Progenitor cell of endocrine pancreas (in vitro differentiated cells): ENCODE measurements at places on chromosomes 13 and 19.
A peak's percentile ranks its signal among the peaks of the same experiment; 100 is the strongest.

DNA sequence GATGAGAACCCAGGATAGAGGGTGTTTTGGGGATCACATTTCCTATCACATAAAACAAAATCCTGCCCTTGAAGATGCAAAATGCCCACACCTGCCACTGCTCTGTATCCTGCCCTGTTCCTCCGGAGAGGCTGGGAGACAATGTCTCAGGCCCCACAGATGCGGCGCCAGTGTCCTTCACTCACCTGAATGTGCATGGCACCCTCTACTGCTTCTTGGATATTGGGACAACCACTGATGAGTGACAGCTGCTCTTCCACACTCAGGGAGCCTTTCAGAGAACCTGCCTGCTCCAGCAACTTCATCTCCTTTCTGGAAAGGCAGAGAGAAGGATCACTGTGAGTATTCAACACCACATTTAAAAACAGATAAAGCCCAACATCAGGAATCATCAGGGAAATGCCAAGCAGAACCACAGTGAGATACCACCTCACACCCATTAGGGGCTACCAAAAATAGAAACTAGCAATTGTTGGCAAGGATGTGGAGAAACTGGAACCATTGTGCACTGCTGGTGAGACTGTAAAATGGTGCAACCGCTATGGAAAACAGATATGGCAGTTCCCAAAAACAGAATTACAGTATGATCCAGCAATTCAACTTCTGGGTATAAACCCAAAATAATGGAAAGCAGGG is 36.4 kb downstream of the CRYL1 start:
- H3K27me3 ChIP-seq, result peaks cover 2% of the 10 kb centered on the region
- H3K36me3 ChIP-seq, result no peaks in the 10 kb centered on the region
- H3K27ac ChIP-seq, result no peak overlapping the region
- no peak overlapping the region for H3K4me3 ChIP-seq

- no peak for DNase-seq
- no peaks in the 10 kb centered on the region for H3K36me3 ChIP-seq
- no peaks in the 10 kb centered on the region for H3K4me1 ChIP-seq
- no peak overlapping the region for H3K4me3 ChIP-seq
- no peaks in the 10 kb centered on the region for H3K27me3 ChIP-seq
These were observed 817.2 kb downstream of the SLITRK1 start for GRCh38 chr13:83065108-83065507.

DNA sequence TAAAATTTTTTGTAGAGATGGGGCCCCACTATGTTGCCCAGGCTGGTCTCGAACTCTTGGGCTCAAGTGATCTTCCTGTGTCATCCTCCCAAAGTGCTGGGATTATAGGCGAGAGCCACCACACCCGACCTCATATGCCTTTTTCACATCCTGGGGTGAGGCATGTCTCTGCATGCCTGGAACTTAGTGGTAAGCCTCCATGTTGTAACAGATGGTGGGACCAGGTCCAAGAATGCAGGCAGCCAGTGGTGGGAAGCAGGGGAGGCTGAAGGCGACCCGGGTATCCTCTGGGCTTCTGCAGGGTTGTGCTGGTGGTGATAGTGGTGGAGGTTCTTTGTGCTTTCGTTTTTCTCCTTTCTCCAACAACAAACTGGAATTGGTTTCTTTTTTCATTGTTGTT is 30.1 kb upstream of the CCDC124 start:
- H3K4me3 ChIP-seq, result no peak overlapping the region
- no peak overlapping the region for H3K27ac ChIP-seq
- peaks cover 31% of the 10 kb centered on the region for H3K27me3 ChIP-seq
- no peak for DNase-seq

DNA sequence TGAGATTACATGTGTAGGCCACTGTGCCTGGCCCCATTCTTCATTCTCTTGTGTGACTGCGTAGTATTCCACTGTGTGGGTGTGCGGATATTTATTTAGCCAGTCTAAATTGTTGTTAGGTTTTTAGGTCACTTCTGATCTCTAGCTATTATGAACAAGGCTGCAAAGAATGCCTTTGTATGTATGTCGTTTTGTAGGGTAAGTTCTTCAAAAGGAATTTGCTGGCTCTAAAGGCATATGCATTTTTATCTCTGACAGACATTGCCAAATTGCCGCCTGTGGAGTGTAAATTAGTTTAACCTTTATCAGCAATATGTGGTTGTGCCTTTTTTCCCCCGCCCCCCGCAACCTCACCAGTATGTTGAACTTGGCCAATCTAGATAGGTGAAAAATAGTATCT is 30.3 kb upstream of the EHD2 start:
- H3K27ac ChIP-seq, result peak overlapping the region; percentile 74
- DNase-seq, result no peak
- peaks cover 14% of the 10 kb centered on the region for H3K36me3 ChIP-seq
- H3K4me3 ChIP-seq, result no peak overlapping the region
- H3K27me3 ChIP-seq, result no peaks in the 10 kb centered on the region

GRCh38 chr19:50181121-50181520 is 18.0 kb upstream of the IZUMO2 start:
- no peak for DNase-seq
- H3K4me3 ChIP-seq, result no peak overlapping the region
- no peaks in the 10 kb centered on the region for H3K4me1 ChIP-seq
- peaks cover 13% of the 10 kb centered on the region for H3K27me3 ChIP-seq
- H3K36me3 ChIP-seq, result no peaks in the 10 kb centered on the region

DNA sequence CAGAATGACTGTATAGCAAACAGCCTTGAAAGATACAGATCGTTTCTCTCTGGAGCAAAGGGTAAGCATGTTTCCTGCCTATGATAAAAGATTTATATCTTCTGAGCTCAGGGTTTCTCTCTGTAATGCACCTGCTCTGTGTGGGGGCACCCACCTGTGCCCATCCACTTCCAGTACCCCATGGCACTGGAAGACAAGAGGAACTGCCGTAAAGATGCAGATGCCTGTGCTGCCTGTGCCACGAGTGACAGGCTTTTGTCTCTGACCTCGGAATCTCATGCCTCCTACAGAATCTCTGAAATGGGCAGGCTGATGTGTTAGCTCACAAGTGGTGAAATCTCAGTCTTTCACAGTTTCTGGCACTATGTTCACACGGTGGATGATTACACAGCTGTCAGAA is 50.3 kb upstream of the ATP11A start:
- H3K27ac ChIP-seq, result no peak overlapping the region
- no peak overlapping the region for H3K4me3 ChIP-seq
- no peaks in the 10 kb centered on the region for H3K36me3 ChIP-seq
- peaks cover 1% of the 10 kb centered on the region for H3K4me1 ChIP-seq
- H3K27me3 ChIP-seq, result peaks cover 40% of the 10 kb centered on the region

- no peak overlapping the region for H3K4me3 ChIP-seq
- H3K4me1 ChIP-seq, result no peaks in the 10 kb centered on the region
- no peaks in the 10 kb centered on the region for H3K36me3 ChIP-seq
- H3K27me3 ChIP-seq, result peaks cover 3% of the 10 kb centered on the region
These were observed 52.4 kb downstream of the TEX29 start for GRCh38 chr13:111372651-111373425.

GRCh38 chr19:11279505-11280236 is 16.3 kb upstream of the TSPAN16 start:
- no peaks in the 10 kb centered on the region for H3K27me3 ChIP-seq
- no peaks in the 10 kb centered on the region for H3K4me1 ChIP-seq
- DNase-seq, result no peak
- no peak overlapping the region for H3K4me3 ChIP-seq

- peaks cover 2% of the 10 kb centered on the region for H3K36me3 ChIP-seq
- no peaks in the 10 kb centered on the region for H3K27me3 ChIP-seq
- H3K27ac ChIP-seq, result no peak overlapping the region
- H3K4me1 ChIP-seq, result peaks cover 17% of the 10 kb centered on the region
These were observed 20.7 kb downstream of the CLDN10 start for GRCh38 chr13:95573221-95573620.

- no peak overlapping the region for H3K27ac ChIP-seq
- H3K27me3 ChIP-seq, result peaks cover 11% of the 10 kb centered on the region
- H3K4me1 ChIP-seq, result peaks cover 11% of the 10 kb centered on the region
- peak overlapping the region; percentile 9 for H3K4me3 ChIP-seq
These were observed 1.2 kb upstream of the HIF3A start for GRCh38 chr19:46295401-46296201.

GRCh38 chr13:107518292-107518691 is 697.0 kb downstream of the LIG4 start:
- no peak overlapping the region for H3K4me3 ChIP-seq
- no peaks in the 10 kb centered on the region for H3K4me1 ChIP-seq
- H3K27ac ChIP-seq, result no peak overlapping the region

DNA sequence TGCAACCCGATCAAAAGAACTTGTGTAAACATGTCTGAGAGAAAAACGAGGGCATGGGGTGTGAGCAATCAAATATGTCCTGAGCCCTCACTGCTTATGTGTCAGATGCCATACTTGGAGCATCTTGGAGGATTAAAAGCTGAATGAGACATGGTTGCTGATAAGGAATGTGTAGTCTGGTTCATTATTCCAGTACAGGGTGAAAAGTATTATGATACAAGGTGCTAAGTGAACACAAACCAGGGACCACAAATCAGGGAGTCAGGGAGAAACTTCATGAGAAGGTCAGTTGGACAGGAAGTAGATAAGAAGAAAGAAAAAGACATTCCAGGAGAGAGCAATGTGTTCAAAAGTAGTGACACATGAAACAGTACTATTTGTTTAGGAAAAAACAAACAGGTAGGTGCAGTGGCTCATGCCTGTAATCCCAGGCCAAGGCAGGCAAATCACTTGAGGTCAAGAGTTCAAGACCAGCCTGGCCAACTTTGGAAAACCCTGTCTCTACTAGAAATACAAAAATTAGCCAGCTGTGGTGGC is 2.0 kb upstream of the RCBTB1 start:
- H3K36me3 ChIP-seq, result no peaks in the 10 kb centered on the region
- no peaks in the 10 kb centered on the region for H3K27me3 ChIP-seq

GRCh38 chr19:35140962-35141836 is 1.9 kb upstream of the FXYD7 start:
- H3K4me1 ChIP-seq, result peaks cover 14% of the 10 kb centered on the region
- no peaks in the 10 kb centered on the region for H3K36me3 ChIP-seq
- peaks cover 58% of the 10 kb centered on the region for H3K27me3 ChIP-seq

- no peaks in the 10 kb centered on the region for H3K27me3 ChIP-seq
- H3K4me3 ChIP-seq, result no peak overlapping the region
- H3K27ac ChIP-seq, result no peak overlapping the region
- H3K36me3 ChIP-seq, result peaks cover 3% of the 10 kb centered on the region
These were observed 162.3 kb downstream of the DACH1 start for GRCh38 chr13:71704656-71705055.

GRCh38 chr19:17883627-17884410 is 12.1 kb downstream of the SLC5A5 start:
- no peaks in the 10 kb centered on the region for H3K4me1 ChIP-seq
- DNase-seq, result no peak
- peaks cover 14% of the 10 kb centered on the region for H3K27me3 ChIP-seq
- H3K27ac ChIP-seq, result no peak overlapping the region
- no peaks in the 10 kb centered on the region for H3K36me3 ChIP-seq

GRCh38 chr13:26971990-26972887 is 199.4 kb downstream of the USP12 start:
- no peaks in the 10 kb centered on the region for H3K36me3 ChIP-seq
- DNase-seq, result no peak
- no peak overlapping the region for H3K4me3 ChIP-seq
- peaks cover 60% of the 10 kb centered on the region for H3K4me1 ChIP-seq
- H3K27me3 ChIP-seq, result peaks cover 5% of the 10 kb centered on the region

- H3K27ac ChIP-seq, result no peak overlapping the region
- DNase-seq, result no peak
- H3K27me3 ChIP-seq, result peaks cover 39% of the 10 kb centered on the region
- H3K36me3 ChIP-seq, result no peaks in the 10 kb centered on the region
These were observed 60.8 kb downstream of the ALOX5AP start for GRCh38 chr13:30796132-30796572.

- DNase-seq, result peak; percentile 46
- H3K27me3 ChIP-seq, result peaks cover 18% of the 10 kb centered on the region
- peaks cover 3% of the 10 kb centered on the region for H3K4me1 ChIP-seq
- no peak overlapping the region for H3K4me3 ChIP-seq
These were observed 5.5 kb upstream of the ADAMTS10 start for GRCh38 chr19:8615813-8616596.

DNA sequence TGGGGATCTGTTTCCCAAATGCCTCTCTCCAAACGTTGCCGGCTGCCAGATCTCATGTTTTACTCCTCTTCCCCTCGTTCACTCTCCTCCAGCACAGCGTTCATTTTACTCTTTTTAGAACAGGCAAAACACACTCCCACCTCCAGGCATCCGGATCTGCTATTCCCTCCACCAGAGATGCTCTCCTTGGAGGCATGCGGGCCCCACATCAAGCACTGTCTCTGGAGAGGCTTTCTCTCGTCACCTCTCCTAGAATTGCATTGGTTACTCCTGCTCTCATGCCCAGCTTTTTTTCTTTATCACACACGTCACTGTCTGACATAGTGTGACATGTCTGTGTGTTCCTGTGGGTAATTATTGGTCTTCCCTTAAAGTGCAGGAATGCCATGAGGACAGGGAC is 20.1 kb upstream of the MYADM start:
- no peaks in the 10 kb centered on the region for H3K4me1 ChIP-seq
- no peak overlapping the region for H3K27ac ChIP-seq

GRCh38 chr19:39170386-39171231 is 26.2 kb upstream of the NCCRP1 start:
- peaks cover 11% of the 10 kb centered on the region for H3K4me1 ChIP-seq
- DNase-seq, result no peak
- no peak overlapping the region for H3K27ac ChIP-seq
- H3K27me3 ChIP-seq, result no peaks in the 10 kb centered on the region
- peaks cover 6% of the 10 kb centered on the region for H3K36me3 ChIP-seq

DNA sequence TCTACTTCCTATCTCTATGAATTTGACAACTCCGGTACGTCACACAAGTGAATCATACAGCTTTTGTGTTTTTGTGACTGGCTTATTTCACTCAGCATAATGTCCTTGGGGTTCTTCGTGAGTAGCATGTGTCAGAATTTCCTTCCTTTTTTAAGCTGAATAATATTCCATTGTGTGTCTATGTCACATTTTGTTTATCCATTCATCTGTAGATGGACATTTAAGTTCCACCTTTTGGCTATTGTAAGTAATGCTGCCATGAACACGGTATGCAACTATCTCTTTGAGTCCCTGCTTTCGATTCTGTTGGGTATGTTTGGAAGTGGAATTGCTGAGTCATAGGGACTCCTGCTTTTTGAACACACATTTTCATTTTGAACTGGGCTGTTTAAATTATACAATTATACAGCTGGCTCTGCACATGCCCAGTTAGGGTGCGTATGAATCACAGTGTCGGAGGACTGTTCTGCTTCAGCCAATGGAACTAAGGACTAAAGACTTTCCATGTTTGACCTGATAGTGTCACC is 43.0 kb upstream of the C13orf42 start:
- no peaks in the 10 kb centered on the region for H3K27me3 ChIP-seq
- H3K4me1 ChIP-seq, result peaks cover 40% of the 10 kb centered on the region
- DNase-seq, result no peak
- H3K36me3 ChIP-seq, result no peaks in the 10 kb centered on the region
- H3K27ac ChIP-seq, result no peak overlapping the region

GRCh38 chr13:75495938-75496337 is 14.0 kb upstream of the TBC1D4 start:
- no peaks in the 10 kb centered on the region for H3K36me3 ChIP-seq
- no peak overlapping the region for H3K27ac ChIP-seq
- DNase-seq, result no peak
- H3K4me3 ChIP-seq, result no peak overlapping the region
- no peaks in the 10 kb centered on the region for H3K4me1 ChIP-seq
